ENCODE measurements at places on chromosomes 6 and 20.
A peak's percentile ranks its signal among the peaks of the same experiment; 100 is the strongest.

DNA sequence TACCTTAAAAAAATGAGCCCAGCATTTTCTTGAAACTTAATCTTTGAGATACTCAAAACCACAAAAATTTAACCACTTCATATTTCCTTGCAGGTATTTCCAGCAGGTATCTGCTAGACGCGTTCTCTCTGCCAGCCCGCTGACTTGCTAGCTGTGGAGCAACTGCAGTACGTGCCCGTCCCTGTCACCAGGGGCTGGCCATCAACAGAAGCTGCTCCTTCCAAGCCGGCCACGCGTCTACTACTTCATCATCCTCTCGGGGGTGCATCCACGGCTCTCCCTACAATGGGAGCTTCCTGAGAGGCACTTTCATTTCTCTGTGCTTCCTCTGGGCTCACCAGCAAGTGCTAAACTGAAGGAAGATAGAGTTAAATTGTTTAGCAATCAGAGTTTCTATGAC, 132.4 kb downstream of the DTNBP1 start:
- no peak for DNase-seq

- DNase-seq = no peak
Measured at GRCh38 chr20:62956387-62957135, 4.1 kb downstream of the SLC17A9 start.

GRCh38 chr6:136582711-136583471, 32.7 kb upstream of the MAP7 start:
- DNase-seq = no peak

GRCh38 chr6:41370488-41371111, 35.2 kb downstream of the NCR2 start:
- DNase-seq = no peak

DNA sequence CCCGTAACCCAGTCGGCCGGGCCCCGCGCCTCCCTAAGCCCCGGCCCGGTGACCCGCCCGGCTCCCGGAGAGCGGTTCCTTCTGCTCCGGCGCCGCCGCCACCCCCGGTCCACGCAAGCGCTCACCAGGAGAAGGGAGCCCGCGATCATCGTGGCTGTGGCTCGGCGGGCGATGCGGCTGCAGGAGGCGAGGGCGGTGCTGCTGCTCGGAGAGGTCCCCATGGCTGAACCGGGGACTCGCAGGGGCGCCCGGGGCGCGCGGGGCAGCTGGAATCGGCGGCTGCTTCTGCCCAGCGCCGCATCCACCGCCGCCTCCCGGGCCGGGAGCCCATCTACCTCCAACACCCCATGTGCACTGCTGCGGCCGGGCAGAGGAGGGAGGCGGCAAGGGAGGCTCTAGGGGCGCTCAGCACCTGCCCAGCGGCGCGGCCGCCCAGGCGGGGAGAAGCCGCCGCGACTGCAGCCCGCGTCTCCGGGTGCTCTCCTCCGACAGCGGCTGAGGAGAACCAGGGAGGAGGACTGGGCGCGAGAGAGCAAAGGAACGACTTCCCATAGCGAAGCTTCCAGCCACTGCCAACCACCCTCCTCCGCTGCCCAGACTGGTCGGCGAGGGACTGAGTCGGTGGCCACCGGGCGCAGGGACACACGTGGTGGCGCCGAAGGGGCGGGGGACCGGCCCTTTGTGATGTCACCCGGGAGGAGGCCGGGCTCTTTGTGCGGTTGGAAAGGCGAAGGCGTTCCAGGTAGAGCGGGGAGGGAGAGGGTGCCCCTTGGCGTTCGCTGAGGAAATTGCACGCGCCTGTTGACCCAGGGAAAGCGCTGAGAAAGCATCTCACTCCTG, at the start of gene TNFRSF21:
TNFRSF21 (minus strand) TSS at position 615 of the 840 bp plus-strand sequence; CDS start at position 221, 394 bp downstream.
- DNase-seq = peak; percentile 56

DNA sequence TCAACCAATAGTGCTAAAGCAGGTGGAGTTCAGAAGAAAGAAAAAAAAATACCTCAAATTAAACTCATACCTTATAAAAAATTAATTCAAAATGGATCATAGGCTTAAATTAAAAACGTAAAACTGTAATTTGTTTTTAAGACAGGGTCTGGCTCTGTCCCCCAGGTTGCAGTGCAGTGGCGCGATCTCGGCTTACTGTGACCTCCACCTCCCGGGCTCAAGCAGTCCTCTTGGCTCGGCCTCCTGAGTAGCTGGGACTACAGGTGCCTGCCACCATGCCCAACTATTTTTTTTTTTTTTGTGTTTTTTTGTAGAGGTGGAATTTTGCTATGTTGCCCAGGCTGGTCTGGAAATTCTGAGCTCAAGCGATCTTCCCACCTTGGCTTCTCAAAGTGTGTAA, 111.6 kb downstream of the HDGFL1 start:
- DNase-seq = no peak

- no peak for DNase-seq
Measured at GRCh38 chr6:72721346-72721745, 99.5 kb downstream of the KCNQ5 start.

GRCh38 chr6:89082486-89082891, 1.9 kb downstream of the PNRC1 start:
- no peak for DNase-seq

- no peak for DNase-seq
Measured at GRCh38 chr6:35410131-35410530, 42.0 kb upstream of the FANCE start.

- no peak for DNase-seq
Measured at GRCh38 chr6:137871831-137872454, 4.9 kb downstream of the TNFAIP3 start.

DNA sequence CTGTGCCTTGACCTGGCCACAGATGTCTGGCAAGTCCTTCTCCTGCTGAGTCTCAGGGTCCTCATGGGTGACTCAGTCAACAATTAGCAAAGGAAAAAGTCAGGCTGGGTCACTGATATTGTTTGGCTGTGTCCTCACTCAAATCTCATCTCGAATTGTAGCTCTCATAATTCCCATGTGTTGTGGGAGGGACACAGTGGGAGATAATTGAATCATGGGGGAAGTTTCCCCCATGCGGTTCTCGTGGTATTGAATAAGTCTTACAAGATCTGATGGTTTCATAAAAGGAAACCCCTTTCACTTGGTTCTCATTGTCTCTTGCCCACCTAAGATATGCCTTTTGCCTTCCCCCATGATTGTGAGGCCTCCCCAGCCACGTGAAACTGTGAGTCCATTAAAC, 45.7 kb downstream of the PREX1 start:
- no peak for DNase-seq

DNA sequence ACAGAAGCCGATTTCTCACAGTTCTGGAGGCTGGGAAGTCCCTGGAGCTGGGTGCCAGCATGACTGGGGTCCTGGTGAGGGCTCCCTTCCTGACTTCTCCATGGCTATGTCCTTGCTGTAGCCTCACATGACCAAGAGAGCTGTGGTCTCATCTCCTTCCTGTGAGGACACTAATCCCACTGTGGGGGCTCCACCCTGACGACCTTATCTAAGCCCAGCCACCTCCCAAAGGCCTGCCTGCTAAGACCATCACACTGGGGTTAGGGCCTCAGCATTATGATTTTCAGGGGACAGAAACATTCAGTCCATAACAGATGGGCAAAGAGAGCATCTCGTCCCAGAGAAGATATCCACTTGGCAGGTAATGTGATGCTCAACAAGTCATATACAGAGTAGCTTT, 16.8 kb downstream of the RPP40 start:
- DNase-seq = no peak

GRCh38 chr20:5442101-5442500, 125.3 kb upstream of the PROKR2 start:
- DNase-seq = no peak

DNA sequence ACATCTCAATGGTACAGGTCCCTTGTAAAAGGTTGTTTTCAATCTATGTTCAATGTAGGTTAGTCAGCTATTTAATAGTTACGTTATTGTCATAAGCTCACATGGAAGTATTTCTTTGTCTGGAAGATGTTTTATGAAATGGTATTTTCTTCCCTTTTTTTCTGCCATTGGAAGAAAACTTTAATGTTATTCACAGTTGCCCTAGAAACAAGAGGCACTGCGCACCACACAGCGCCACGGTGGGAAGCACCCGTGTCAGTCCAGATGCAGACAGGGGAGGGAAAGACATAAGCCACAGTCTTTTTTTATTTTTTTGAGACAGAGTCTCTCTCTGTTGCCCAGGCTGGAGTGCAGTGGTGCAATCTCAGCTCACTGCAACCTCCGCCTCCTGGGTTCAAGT, 82.1 kb downstream of the GCNT2 start:
- no peak for DNase-seq

GRCh38 chr6:154602708-154603107, 92.2 kb upstream of the CNKSR3 start:
- DNase-seq = no peak

DNA sequence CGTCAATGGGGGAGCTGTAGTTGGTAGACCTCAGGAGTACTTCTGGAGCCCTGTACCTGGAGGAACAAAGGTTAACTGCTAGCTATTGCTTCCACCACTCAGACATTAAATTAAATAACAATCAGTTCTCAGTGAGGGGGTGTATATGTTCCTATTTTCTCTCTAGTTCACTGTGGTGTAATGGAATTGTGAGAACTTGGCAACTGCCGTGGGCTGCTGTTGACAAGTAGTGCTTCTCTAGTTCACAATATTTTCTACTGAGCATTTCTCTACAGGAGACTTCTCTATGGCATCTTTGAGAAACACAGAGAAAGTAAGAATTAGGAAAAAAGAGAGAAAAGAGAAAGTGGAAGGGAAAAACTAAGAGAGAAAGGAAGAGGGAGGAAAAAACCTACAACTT, 23.4 kb upstream of the GSTA4 start:
- no peak for DNase-seq

- DNase-seq = no peak
Measured at GRCh38 chr20:18835466-18836256, 22.1 kb downstream of the SCP2D1 start.

- DNase-seq = no peak
Measured at GRCh38 chr6:155219858-155220301, 43.9 kb upstream of the CLDN20 start.

- no peak for DNase-seq
Measured at GRCh38 chr6:26304213-26304796, 60.7 kb upstream of the BTN3A2 start.

GRCh38 chr6:144216668-144217218, 66.4 kb downstream of the STX11 start:
- DNase-seq = no peak

GRCh38 chr20:56229812-56230211, 18.7 kb upstream of the MC3R start:
- no peak for DNase-seq

GRCh38 chr6:29791786-29792122, 35.9 kb upstream of the HLA-G start:
- DNase-seq = no peak

- DNase-seq = no peak
Measured at GRCh38 chr20:2237059-2237458, 58.7 kb upstream of the TGM3 start.

- DNase-seq = peak; percentile 59
Measured at GRCh38 chr6:33914645-33915044, 110.8 kb upstream of the MLN start.

DNA sequence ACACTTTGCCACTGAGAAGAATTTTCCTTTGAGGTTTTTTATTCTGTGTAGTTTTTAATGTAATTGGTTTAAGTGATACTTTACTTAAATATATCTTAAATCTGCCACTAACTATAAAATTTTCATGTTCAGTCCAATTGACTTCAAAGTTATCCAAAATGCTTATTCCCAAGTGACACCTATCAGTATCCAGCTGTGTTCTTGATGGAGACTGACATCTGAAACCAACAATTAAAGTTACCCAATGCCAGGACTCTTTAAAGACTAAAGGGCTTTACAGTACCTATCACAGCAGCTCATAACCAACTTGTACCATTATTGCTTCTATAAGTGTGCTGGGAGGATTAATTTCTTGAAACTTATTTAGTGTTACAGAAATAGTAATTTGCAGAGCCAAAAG, 13.8 kb upstream of the EYA4 start:
- no peak for DNase-seq

DNA sequence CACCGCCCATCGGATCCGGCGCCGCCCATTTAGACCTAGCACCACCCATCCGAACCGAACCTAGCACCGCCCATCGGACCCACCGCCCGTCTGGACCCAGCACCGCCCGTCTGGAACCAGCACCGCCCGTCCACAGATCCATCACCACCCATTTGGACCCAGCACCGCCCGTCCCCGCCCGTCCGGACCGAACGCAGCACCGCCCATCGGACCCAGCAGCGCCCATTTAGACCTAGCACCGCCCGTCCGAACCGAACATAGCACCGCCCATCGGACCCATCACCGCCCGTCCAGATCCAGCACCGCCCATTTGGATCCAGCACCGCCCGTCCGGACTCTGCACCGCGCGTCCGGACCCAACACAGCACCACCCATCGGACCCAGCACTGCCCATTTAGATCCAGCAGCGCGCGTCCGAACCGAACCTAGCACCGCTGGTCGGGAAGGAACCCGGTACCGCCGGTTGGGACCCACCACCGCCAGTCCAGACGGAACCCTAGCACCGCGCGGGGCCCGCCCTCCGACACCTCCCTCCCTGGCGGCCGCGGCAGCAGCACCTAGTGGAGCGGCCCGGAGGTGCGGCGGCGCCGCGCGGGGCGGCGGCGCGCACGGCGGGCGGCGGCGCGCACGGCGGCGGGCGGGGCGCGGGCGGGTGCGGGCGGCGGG, 348 bp upstream of the AFDN start:
- DNase-seq = peak; percentile 42

GRCh38 chr6:114690625-114691024, 347.8 kb upstream of the HS3ST5 start:
- DNase-seq = no peak

DNA sequence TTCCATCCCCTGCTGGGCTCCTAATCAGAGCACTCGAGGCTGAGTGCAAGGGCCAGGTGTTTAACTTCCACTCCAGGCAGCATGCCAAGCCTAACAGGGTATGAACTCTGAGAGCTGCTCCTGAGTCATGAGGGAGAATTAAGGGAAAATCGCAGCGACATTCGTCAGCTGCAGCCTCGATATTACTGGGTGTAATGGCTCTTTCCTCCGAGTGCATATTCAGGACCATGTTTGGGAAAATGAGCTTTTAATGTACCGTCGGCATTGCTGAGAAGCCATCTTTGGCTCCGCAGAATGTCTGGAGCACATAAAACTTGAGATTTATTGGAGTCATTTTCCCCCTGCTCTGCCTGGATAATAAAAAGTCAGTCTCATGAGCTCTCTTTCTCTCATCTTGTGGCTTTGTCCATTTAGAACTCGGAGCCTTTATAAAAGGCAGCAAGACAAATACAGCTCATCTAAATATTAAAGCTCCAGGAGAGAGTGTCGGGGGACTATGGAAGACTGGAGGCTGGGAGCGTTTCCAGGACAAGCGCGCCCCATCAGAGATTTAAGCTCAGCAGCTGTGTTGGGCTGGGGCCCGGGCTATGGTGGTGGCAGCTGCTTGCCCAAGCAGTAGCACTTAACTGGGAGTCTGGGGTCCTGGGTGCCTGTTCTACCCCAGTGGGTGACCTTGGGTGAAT, 103.7 kb downstream of the TOX2 start:
- DNase-seq = no peak

GRCh38 chr20:52031563-52032303, 159.8 kb downstream of the ZFP64 start:
- DNase-seq = peak; percentile 1

DNA sequence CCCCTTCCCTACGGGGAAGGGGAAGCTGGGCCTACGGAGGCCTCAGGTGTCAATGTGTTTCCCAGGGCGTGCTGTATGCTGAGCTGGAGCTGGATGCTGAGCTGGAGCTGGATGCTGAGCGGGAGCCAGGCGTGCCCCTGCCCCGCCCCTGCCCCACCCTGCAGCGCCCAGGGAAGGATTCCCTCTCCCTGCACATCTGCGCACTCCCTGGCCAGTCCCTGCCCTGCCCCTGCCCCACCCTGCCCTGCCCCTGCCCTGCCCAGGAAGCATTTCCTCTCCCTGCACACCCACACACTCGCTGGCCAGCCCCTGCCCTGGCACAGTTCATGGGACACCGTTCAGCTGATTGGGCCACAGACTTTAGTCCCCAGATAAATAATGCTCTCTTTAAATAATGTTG, 196.8 kb downstream of the SMOC2 start:
- no peak for DNase-seq
